Regular cardiac myocyte (primary cell): ENCODE measurements at places on chromosomes 5 and 9. TPM values are rescaled to one million over a fixed set of nuclear protein-coding genes. Genes with fewer than 3 reads are reported as not detected.

PPP3R2 gene
- not detected in 2 replicates for total RNA-seq

C5orf58 gene
- total RNA-seq: under 0.01 TPM in 1 of 2 replicates, not detected in the other

PLCXD3 gene
- total RNA-seq: under 0.01 TPM in 2 replicates

HMMR gene
- 11.8 and 79.9 TPM in 2 replicates for total RNA-seq

KIAA0825 gene
- total RNA-seq: 3.3 and 5.1 TPM in 2 replicates

MED27 gene
- 8.7 and 31.4 TPM in 2 replicates for total RNA-seq

NEUROG1 gene
- not detected in 2 replicates for total RNA-seq
